ENCODE measurements at places on chromosomes 7 and 10.

DNA sequence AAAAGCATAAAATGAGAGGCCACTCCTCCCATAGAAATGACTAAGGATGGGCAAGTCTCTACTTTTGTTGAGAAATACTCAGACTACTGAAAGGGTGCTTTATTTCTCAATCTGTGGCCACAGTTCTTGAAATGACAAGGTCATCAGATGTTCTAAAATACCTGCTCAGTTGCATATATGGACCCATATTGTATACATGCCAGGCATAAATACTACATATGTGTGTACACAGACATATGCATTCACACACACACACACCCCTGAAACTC lies 691.5 kb upstream of the SORCS1 start:
- DNase-seq, result no peak

GRCh38 chr10:78991187-78991586 lies 77.6 kb upstream of the ZMIZ1 start:
- no peak for DNase-seq

DNA sequence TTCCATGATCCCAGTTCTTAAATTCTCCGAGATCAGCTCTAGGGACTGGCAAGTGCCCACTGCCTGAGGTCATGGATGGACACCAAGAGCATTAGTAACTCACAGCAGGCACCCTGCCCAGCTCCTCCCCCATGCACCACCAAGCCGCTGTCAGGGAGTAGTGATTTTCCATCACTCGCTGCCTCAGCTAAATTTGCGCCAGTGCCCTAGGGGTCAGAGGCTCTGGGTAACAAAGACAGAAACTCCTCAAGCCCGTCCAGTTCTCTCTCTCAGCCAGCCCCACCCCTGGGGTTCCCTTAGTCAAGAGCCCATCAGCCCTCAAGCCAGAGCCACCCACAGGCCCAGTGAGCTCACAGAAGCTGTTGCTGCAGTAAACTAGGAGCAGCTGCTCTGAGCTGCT lies 30.0 kb downstream of the PAX2 start:
- DNase-seq, result no peak

GRCh38 chr7:117069379-117069778 lies 116.1 kb downstream of the ST7 start:
- DNase-seq, result no peak

DNA sequence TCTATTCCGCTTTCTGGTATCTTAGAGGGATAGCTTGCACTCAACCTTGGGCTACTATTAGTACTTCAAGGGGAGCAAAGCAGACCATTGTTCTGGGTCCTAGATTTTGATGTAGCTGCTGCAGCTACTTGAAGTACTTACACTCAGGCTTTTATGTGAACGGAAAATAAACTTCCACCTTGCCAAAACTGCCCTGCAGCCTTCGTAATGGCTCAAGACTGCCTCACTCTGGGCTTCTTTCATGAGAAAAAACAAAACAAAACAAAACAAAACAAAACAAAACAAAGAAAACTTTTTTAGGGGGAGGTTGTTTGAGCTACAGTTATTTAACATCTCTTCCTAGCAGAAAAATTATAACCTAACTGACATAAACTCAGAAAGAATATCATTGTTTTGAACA lies 19.4 kb upstream of the EPHB6 start:
- DNase-seq, result no peak

DNA sequence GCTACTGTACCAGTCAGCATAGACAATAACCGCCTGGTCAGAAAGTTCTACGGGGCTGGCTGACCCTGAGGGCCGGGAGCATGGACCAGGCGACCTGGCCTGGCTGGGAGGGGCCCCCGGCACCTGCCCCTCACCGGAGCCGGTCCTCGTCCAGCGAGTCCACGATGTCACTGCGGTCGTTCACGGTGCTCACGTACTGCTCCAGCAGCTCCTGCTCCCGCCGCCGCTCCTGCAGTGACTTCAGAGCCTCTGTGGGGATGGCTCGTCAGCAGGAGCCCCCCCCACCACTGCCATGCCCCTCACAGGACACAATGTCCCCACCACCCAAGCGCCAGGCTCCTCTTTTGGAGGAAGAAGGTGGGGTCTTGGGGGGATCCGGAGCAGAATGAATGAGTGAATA lies 22.7 kb downstream of the MICALL2 start:
- no peak for DNase-seq

Measured in posterior cingulate gyrus (tissue), 11 donors.